H9 (cell line): ENCODE measurements at places on chromosomes 5 and 9. TPM values are rescaled to one million over a fixed set of nuclear protein-coding genes. Genes with fewer than 3 reads are reported as not detected.

GRCh38 chr5:14062178-14062577 lies 81.0 kb upstream of the TRIO start:
- no peak for DNase-seq

DNA sequence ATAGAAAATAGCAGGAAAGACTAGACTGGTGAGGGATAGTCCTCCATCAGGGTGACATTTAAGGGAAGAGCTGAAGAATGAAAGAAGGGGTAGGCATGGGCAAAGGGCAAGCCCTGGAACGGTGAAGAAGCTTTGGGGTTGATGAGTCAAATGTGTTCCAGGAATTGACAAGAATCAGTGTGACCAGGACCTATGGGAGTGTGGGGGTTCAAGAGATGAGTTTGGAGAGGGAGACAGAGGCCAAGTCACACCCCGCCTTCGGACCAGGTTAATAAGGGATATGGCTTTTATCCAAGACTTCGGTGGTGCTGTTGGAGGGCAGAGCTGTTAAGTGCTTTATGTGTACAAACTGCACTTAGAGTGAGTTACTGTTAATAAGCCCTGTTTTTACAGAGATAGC lies 920 bp downstream of the PMPCA start:
- DNase-seq: no peak

DNA sequence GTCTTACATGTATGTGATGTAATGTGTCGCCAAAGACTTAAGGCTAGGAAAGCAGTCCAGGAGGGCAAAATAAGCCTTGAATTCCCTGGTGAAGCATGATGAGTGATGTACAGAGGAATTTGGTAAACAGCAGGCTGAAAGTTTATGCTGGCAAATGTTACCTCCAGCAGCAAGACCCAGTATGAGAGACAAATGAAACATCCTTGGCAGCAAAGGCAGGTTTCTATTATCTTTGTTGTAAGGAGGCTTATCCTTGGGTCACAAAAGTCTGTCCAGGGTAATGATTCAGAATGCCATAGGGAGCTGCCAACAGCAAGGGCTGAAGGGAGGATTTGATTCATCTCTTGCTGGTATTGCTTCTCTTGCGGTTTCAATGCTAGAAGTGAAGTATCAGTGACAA lies 75.9 kb upstream of the HTR4 start:
- DNase-seq: no peak

Gene TRPM3
- total RNA-seq: 7.7 and 10.3 TPM in 2 replicates

DNA sequence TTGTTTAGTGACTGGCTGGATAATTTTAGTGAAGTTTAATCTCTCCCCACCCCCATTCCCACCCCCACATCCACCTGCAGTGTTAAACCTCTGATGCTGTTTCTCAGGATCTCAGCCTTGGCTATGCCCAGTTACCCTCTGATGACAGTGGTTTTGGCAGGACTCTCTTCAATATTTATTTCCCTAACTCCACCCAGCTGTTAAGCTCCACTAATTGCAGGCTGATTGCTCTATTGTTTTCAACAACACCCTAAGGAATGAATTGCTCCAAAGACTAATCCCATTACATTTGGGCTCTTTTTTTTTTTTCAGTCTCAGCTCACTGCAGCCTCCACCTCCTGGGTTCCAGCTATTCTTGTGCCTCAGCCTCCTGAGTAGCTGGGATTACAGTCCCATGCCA lies 46.3 kb downstream of the PHAX start:
- no peak for DNase-seq

DNA sequence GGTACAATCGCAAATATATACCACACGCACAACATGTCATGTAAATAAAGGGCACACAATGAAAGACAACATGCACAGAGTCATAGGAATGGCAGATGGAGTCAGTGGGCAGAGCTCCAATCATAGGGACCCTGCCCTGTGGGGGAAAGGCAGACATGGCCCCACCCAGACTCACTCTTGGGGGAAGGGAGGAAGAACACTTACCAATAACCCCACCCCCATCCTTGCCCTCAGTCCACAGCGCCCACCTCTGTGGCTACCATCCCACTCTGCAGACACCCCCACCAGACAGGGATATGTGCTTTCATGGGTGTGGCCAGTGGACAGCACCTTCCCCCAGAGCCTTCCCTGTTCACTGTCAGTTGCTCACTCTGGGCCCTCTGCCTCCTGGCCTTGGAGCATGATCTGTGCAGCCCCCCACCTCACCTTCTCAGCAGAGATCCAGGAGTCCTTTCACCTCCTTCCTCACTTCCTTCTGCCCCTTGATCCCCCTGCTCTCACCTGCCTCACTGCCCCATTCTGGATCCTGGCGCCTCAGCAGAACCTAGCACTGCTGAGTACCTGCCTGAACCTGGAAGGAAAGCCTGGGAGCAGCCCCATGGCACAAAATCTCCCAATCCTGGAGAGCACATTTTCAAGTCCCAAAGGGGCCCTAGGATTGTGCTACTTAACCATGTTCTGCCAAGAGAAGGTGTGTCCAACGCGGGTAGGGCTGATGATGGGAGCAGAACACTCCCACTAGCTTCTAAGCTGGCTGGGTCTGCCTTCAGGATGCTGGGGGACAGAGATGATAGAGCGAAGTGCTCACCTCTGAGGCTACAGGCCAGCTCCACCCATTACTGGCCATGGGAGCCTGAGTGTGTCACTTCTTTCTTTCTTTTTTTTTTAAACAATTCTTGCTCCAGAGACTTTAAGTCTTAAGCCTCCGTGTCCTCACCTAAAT lies 1.5 kb upstream of the PHF19 start:
- no peak for DNase-seq

GRCh38 chr5:14204785-14205321 lies 61.7 kb downstream of the TRIO start:
- DNase-seq: no peak

Gene ANGPTL2
- total RNA-seq: 4.8 and 5.1 TPM in 2 replicates

Gene TTC1
- total RNA-seq: 62.6 and 63.3 TPM in 2 replicates

GRCh38 chr9:128192601-128193371 lies 1.4 kb upstream of the CIZ1 start:
- no peak for DNase-seq

- no peak for DNase-seq
These were observed 263.7 kb downstream of the SEMA5A start for GRCh38 chr5:9282211-9282610.

Gene FAM81B
- not detected in 2 replicates for total RNA-seq

Gene INSL4
- not detected in 2 replicates for total RNA-seq

- DNase-seq: no peak
These were observed 143.9 kb downstream of the CACNA1B start for GRCh38 chr9:138021251-138022056.

- no peak for DNase-seq
These were observed 124.3 kb downstream of the UGCG start for GRCh38 chr9:112020680-112021596.

Gene FBP2
- not detected in 2 replicates for total RNA-seq

Gene SPATA9
- total RNA-seq: not detected in 2 replicates

- no peak for DNase-seq
These were observed 41.4 kb upstream of the DNAH5 start for GRCh38 chr5:13985731-13986418.

Gene KLHL9
- total RNA-seq: 17.4 and 18.2 TPM in 2 replicates

DNA sequence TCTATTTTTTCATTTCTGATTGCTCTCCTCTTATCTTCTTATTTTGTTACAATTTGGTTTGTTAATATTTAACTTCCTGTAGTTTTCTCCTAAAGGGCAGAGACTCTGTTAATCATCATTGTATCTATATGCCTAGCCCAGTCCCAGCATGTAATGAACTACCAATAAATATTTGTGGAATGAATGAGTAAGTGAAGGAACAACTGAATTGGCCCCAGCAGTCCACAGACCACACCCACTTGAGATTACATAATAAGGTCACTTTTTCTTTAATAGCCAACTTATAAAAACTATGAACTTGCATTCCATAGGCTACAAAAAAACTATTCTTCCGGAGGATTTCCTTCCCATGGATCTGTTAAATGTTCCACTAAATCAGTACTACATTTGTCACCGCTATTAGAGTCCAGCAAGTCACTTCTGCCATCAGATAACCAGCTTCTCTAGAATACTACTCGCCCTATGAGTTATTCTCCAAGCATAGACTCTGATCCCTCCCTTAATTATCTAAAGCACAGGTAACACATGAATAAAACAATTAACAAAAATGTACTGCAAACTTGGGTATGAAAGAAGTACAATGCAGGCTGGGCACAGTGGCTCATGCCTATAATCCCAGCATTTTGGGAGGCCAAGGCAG lies 27.5 kb upstream of the TNPO1 start:
- no peak for DNase-seq

DNA sequence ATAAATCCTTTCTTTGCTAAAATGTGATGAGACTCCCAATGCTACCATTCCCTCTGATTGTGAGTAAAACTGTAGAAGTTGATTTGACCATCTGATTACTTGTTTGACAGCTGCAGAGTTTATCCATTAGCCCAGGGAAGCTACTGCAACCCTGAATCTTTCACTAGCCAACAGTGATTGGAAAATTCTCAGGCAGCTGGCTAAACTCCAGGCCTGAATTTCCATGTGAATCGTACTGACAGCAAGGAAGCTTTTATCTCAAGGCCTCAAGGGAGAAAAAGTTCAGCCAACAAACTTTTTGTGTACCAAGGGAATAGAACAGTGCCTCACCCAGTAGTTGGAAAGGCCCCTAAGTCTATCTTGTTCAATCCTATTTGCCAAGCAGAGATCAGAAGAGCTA lies 246.7 kb upstream of the TRPM3 start:
- DNase-seq: no peak

GRCh38 chr9:9754186-9754585 lies 858.6 kb downstream of the PTPRD start:
- no peak for DNase-seq

- no peak for DNase-seq
These were observed 181.6 kb downstream of the AOPEP start for GRCh38 chr9:94908011-94908563.

Gene CA9
- total RNA-seq: 0.94 and 1.9 TPM in 2 replicates

- no peak for DNase-seq
These were observed 40.3 kb upstream of the NFIB start for GRCh38 chr9:14354201-14354600.

GRCh38 chr5:90866333-90866732 lies 307.7 kb downstream of the ADGRV1 start:
- DNase-seq: no peak

DNA sequence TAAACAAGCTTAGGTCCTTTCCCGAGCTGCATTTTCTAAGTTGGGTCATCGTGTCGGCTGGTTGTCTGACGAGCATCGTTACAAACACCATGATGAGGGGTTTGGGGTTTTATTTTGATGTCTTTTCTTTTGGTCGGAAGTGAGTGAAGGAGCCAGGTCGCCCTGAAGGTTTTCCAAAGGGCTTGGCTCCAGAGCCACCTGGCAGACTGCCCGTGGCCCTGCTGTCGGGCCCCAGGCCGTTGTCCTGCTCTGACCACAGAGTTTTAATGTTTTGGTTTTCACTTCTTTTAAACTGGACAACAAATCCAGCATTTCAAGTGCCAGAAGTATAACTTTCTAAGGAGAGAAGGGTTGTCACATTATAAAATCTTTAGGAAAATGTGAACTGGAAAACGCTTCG lies 42.3 kb downstream of the TENT4A start:
- DNase-seq: no peak

DNA sequence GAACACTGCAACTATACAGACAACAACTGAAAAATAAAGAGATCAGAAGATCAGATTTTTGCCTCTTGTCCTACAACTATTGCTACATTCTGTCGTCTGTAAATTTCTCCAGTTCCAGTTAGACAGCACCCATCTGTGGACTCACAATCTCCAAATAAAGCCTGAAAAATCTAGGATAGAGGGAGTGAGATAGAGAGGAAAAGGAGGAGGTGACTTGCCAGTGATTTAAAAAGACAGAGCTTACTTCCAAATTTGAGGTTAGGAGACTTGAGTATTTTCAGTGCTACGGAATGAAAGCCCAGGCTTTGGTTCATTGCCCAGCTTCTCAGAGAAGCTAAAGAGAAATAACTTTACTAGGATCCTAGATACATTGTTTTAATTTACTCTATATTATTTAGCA lies 63.6 kb downstream of the PTCD2 start:
- no peak for DNase-seq

Gene SPATA31A3
- 0.35 and 0.46 TPM in 2 replicates for total RNA-seq

- DNase-seq: no peak
These were observed 141.8 kb downstream of the C9orf50 start for GRCh38 chr9:129478961-129479630.

GRCh38 chr9:126457175-126457547 lies 130.5 kb downstream of the MVB12B start:
- no peak for DNase-seq

GRCh38 chr5:3288325-3288724 lies 307.3 kb upstream of the IRX1 start:
- no peak for DNase-seq

DNA sequence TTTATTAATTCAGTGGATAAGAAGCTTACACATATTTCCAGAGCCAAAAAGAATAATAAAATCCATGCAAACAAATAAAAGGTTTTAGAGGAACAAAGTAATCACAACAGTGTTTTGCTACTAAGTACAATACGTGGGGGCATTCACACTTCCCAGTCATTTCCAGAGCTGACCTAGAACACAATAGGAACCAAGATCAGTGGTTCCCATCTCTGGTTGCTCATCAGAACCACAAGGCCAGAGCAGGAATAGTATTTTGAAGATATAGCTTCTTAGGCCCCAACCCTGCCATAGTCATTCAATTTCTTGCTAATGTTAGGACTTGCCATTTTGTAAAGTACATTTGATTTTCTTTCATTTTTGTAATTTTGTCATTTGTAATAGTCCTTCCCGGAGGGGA lies 215.4 kb downstream of the NR3C1 start:
- DNase-seq: no peak

- DNase-seq: no peak
These were observed at the start of gene IFNA2 for GRCh38 chr9:21385131-21385670. Gene IFNA2 (minus strand): TSS chr9:21385398. CDS start chr9:21385329, 69 bp downstream.

Gene TAF1L
- not detected in 2 replicates for total RNA-seq

- no peak for DNase-seq
These were observed 8.4 kb upstream of the RXRA start for GRCh38 chr9:134317790-134318414.

- DNase-seq: no peak
These were observed 461.2 kb downstream of the CDH12 start for GRCh38 chr5:22391956-22392355.

GRCh38 chr5:1975898-1976765 lies 93.4 kb upstream of the IRX4 start:
- DNase-seq: no peak

DNA sequence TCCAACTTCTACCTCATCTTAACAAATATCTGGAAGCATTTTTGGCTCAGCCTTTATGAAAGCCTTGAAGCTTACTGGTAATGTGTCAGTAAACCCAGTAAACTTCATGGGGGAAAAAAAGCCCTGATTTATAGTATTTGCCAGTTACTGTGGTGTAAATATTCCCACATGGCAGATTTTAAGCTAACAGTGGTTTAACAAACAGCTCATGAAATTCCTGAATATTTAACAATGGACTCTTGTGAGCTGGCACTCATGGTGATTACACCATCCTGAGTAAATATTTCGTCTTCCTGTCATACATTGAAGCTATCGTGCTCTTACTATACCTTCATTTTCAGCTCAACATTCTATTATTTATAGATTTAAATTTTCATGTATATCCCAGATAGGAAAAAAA lies 57.0 kb upstream of the ACOT12 start:
- no peak for DNase-seq

Gene PCDHGB4
- total RNA-seq: 3.8 and 4.2 TPM in 2 replicates
